ENCODE measurements at places on chromosomes 2 and 18. TPM values are rescaled to one million over a fixed set of nuclear protein-coding genes. Genes with fewer than 3 reads are reported as not detected.

- H3K36me3 ChIP-seq: no peaks in the 10 kb centered on the region
- H3K27ac ChIP-seq: no peak overlapping the region
- no peak for DNase-seq
- H3K4me1 ChIP-seq: no peaks in the 10 kb centered on the region
These were observed 410.3 kb downstream of the LRATD1 start for GRCh38 chr2:15042801-15043217.

DNA sequence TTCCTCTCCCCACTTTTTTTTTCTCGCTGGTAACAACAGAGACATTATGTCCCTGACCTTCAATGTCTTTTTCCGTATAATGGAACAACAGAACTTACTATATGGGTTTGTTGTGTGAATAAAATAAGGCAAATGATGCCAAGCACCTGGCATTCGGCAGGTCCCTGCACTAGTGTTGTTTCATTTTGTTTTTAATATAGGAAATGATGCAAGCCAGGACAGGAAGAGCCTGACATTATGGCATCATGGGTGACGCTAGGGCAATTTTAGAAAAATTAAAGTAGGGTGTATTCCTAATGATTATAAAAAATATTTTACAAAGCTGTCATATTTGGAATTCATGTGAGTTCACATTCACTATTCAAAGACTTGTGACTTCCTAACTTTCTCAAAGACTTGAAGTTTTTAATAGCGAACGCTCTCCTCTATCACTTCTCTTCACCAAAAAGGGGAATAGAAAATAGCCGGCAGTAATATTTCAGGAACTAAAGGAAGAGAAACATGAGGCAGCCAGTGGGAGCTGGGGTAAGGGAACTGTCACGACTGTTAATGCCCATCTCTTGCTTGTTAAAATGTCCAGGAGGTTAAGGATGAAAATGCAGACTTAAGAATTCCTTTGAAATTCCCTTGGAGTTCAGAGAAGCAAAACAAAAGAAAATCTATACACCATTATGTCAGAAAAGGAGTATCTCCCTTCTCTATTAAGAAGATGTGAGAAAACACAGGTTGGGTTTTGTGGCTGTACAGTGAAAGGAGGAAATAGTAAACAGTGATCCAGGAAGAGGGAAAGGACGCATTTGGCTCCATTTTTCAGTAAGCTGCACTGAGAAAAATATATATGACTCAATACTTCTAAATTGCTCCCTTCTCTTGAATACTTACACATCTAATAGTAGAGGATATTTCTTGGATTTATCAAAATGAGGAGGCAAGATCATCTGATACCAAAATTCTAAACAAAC is 60.2 kb downstream of the DPP4 start:
- DNase-seq: no peak
- H3K27ac ChIP-seq: no peak overlapping the region
- H3K27me3 ChIP-seq: no peaks in the 10 kb centered on the region
- H3K4me3 ChIP-seq: no peak overlapping the region

GRCh38 chr18:12162786-12163185 is 69.1 kb downstream of the ANKRD62 start:
- no peak overlapping the region for H3K4me3 ChIP-seq
- no peaks in the 10 kb centered on the region for H3K4me1 ChIP-seq
- no peak for DNase-seq
- H3K27me3 ChIP-seq: no peaks in the 10 kb centered on the region
- no peaks in the 10 kb centered on the region for H3K36me3 ChIP-seq

DNA sequence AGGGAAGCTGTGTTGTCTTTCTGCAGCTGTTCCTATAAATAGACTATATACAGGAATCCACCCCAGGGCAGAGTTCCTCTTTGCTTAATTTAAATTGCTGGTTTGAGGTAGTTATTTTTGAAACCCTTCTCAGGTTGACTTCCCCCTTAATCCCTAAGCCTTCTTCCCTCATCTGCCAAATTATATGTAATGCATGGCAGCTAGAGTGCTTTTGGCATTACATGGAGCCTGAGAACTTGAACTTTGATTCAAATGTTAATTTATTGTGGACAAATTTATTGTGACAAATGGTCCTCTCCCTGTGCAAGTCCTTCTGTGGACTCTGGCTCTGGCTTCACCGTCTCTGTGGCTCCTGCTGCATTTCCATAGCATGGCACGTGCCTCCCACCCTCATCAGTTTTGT is 29.2 kb downstream of the MYO1B start:
- no peak for DNase-seq
- no peaks in the 10 kb centered on the region for H3K27me3 ChIP-seq
- H3K4me1 ChIP-seq: no peaks in the 10 kb centered on the region
- peaks cover 37% of the 10 kb centered on the region for H3K36me3 ChIP-seq
- H3K27ac ChIP-seq: no peak overlapping the region

GRCh38 chr2:131408778-131409177 is 44.8 kb upstream of the RAB6D start:
- no peaks in the 10 kb centered on the region for H3K27me3 ChIP-seq
- no peak overlapping the region for H3K27ac ChIP-seq
- no peaks in the 10 kb centered on the region for H3K36me3 ChIP-seq
- DNase-seq: no peak

IL1F10 gene
- not detected for total RNA-seq

SNED1 gene
- total RNA-seq: 0.66 TPM

- H3K27ac ChIP-seq: no peak overlapping the region
- H3K36me3 ChIP-seq: no peaks in the 10 kb centered on the region
- H3K4me1 ChIP-seq: peaks cover 21% of the 10 kb centered on the region
- H3K27me3 ChIP-seq: no peaks in the 10 kb centered on the region
- no peak overlapping the region for H3K4me3 ChIP-seq
These were observed 72.2 kb downstream of the TFCP2L1 start for GRCh38 chr2:121212661-121213325.

DNA sequence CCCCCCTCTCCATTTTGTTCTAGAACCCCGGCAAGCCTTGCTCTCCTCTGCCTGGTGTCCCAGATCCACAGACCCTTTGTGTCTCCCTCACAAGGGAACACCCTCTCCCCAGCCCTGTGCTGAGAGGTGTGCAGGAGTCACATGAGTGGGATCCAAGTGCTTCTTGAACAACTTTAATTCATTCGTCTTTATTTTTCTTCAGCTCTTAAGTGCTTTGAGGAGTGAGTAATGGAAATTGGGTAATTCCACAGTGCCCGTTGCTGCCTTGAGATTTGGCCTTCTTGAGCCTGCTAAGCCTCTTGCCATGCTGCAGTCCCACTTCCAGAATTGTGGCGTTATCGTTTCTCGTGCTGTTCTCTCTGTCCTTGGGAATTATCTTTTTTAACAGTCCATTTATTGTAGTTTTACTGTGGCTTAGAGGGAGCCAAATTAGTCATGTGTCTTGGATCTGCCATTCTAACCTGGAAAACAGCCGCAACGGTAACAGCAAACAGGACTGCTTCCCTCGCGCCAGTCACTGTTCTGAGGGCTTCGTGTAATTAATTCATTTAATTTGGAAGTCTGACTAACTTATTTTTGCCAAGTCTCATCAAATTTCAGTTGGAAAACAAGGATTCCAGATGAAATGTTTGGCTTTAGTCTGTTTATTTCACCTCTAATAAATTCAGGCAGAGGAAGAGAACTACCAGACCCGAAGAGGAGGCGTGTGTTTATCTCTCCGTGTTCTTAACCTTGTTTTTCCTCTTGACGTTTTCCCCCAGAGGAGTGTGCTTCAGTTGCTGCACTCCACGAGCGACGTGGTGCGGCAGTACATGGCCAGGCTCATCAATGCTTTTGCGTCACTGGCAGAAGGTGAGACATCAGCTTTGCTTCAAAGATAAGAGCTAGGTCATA is 72.0 kb downstream of the ARMC9 start:
- H3K4me3 ChIP-seq: no peak overlapping the region
- no peak overlapping the region for H3K27ac ChIP-seq
- no peaks in the 10 kb centered on the region for H3K4me1 ChIP-seq
- peaks cover 46% of the 10 kb centered on the region for H3K36me3 ChIP-seq

DNA sequence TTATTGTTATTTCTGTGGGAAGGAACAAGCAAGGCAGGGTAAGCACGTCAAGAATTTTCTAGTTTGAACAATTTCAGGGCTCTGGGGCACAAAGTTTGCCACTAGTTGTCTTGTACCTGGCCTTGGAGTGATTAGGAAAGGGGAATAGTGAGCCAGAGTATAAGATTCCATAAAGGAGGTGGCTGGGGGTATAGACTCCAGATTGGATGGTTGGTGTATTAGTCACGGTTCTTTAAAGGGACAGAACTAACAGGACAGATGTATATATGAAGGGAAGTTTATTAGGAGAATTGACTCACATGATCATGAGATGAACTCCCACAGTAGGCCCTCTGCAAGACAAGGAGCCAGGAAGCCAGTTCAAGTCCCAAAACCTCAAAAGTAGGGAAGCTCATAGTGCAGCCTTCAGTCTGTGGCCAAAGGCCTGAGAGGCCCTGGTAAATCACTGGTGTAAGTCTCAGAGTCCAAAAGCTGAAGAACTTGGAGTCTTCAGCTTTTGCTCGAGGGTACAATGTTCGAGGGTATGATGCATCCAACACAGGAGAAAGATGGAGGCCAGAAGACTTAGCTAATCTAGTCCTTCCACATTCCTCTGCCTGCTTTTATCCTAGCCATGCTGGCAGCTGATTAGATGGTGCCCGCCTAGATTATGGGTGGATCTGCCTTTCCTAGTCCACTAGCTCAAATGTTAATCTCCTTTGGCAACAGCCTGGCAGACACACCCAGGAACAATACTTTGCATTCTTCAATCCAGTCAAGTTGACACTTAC is 31.5 kb upstream of the PTPRM start:
- no peaks in the 10 kb centered on the region for H3K27me3 ChIP-seq
- H3K36me3 ChIP-seq: no peaks in the 10 kb centered on the region
- no peak overlapping the region for H3K27ac ChIP-seq

GRCh38 chr2:210655229-210655975 is 99.0 kb downstream of the CPS1 start:
- H3K4me3 ChIP-seq: no peak overlapping the region
- no peak overlapping the region for H3K27ac ChIP-seq
- H3K4me1 ChIP-seq: no peaks in the 10 kb centered on the region
- DNase-seq: no peak
- H3K36me3 ChIP-seq: no peaks in the 10 kb centered on the region

GRCh38 chr2:10195278-10196109 is 73.0 kb downstream of the RRM2 start:
- DNase-seq: no peak
- no peak overlapping the region for H3K27ac ChIP-seq
- H3K4me3 ChIP-seq: no peak overlapping the region

LBX2 gene
- total RNA-seq: 2.1 TPM

GRCh38 chr2:46942143-46942526 is 26.5 kb upstream of the MCFD2 start:
- H3K27ac ChIP-seq: no peak overlapping the region
- peaks cover 20% of the 10 kb centered on the region for H3K27me3 ChIP-seq
- H3K4me1 ChIP-seq: peaks cover 15% of the 10 kb centered on the region
- no peak for DNase-seq
- peak overlapping the region; percentile 97 for H3K4me3 ChIP-seq

CBLN2 gene
- total RNA-seq: not detected

- DNase-seq: no peak
- H3K4me3 ChIP-seq: no peak overlapping the region
- H3K36me3 ChIP-seq: no peaks in the 10 kb centered on the region
These were observed 154.4 kb downstream of the RAD51AP2 start for GRCh38 chr2:17363846-17364245.

DNA sequence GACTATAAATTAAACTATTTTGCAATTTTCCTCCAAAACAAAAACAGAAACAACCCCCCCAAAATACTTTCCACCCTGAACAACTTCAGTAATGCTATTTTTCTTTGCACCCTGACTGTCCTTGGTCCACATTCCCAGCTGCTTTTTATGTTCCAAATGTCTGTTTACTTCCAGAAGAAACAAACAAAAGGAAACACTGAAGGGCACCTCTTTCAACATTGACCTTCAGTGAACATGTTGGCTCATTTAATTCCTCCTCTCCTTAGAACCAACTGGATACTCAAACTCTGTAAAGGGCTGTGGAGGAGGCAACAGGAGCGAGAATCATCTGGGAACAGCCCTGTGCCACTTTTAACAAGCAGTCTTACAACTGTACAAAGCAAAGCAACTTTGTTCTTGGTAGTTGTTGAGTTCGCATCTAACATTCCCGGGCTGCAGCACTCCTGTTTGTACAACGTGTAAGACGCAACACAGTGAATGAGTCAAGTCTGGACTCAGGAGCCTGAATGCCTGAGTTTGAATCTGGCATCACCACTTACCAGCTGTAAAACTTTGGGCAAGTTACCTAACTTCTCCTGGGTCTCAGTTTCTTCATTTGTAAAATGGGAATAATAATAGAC is 111.4 kb upstream of the GATA6 start:
- no peak overlapping the region for H3K27ac ChIP-seq
- H3K27me3 ChIP-seq: no peaks in the 10 kb centered on the region
- DNase-seq: no peak
- H3K4me1 ChIP-seq: peaks cover 11% of the 10 kb centered on the region
- H3K4me3 ChIP-seq: no peak overlapping the region

- H3K4me1 ChIP-seq: no peaks in the 10 kb centered on the region
- H3K4me3 ChIP-seq: no peak overlapping the region
- H3K27ac ChIP-seq: no peak overlapping the region
- H3K36me3 ChIP-seq: no peaks in the 10 kb centered on the region
These were observed 307.6 kb upstream of the ZNF521 start for GRCh38 chr18:25659541-25659940.

- H3K27me3 ChIP-seq: no peaks in the 10 kb centered on the region
- no peak overlapping the region for H3K4me3 ChIP-seq
- no peak for DNase-seq
- peaks cover 9% of the 10 kb centered on the region for H3K4me1 ChIP-seq
- no peak overlapping the region for H3K27ac ChIP-seq
These were observed 8.4 kb downstream of the BARD1 start for GRCh38 chr2:214801068-214801467.

ORC4 gene
- 61.3 TPM for total RNA-seq

GRCh38 chr2:40556739-40557138 is 104.8 kb upstream of the SLC8A1 start:
- no peaks in the 10 kb centered on the region for H3K36me3 ChIP-seq
- DNase-seq: no peak
- no peaks in the 10 kb centered on the region for H3K27me3 ChIP-seq

DNA sequence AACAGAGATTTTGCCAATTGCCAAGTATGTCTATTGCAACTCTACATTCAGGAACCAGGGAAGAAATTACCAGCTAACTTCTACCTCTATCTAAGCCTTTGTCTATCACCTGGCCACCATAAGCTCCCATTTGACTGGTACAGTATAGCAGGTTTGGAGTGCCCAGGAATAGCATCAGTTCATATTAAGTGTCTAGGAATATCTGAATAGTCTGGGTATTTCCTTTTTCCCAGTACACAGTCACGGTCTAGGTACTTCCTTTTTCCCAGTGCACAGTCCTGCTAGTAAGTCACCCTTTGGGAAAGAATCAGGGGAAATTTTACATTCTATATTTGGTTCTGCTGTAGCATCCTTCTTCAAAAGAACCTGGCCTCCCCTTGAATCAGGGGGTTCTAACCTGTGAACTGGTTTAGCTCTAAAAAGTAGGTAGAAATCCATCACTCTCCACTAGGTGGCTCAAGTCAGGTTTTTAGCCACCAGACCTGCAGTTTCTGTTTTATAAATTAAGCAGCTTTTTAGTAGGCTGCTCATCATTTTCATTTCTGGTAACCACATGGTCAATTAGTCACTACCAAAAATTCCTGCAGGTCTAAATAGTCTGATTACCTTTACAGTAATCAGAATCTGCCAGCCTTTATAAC is 49.3 kb upstream of the DNAJC10 start:
- DNase-seq: no peak
- H3K27me3 ChIP-seq: no peaks in the 10 kb centered on the region
- no peak overlapping the region for H3K4me3 ChIP-seq
- H3K27ac ChIP-seq: no peak overlapping the region
- H3K4me1 ChIP-seq: peaks cover 4% of the 10 kb centered on the region

GRCh38 chr2:45904946-45905631 is 253.6 kb downstream of the PRKCE start:
- H3K27me3 ChIP-seq: peaks cover 83% of the 10 kb centered on the region
- peaks cover 5% of the 10 kb centered on the region for H3K4me1 ChIP-seq
- H3K36me3 ChIP-seq: no peaks in the 10 kb centered on the region
- no peak overlapping the region for H3K27ac ChIP-seq

CHST9 gene
- 44.1 TPM for total RNA-seq

Data from endodermal cell (in vitro differentiated cells).